ENCODE measurements at places on chromosomes 7 and 10.

DNA sequence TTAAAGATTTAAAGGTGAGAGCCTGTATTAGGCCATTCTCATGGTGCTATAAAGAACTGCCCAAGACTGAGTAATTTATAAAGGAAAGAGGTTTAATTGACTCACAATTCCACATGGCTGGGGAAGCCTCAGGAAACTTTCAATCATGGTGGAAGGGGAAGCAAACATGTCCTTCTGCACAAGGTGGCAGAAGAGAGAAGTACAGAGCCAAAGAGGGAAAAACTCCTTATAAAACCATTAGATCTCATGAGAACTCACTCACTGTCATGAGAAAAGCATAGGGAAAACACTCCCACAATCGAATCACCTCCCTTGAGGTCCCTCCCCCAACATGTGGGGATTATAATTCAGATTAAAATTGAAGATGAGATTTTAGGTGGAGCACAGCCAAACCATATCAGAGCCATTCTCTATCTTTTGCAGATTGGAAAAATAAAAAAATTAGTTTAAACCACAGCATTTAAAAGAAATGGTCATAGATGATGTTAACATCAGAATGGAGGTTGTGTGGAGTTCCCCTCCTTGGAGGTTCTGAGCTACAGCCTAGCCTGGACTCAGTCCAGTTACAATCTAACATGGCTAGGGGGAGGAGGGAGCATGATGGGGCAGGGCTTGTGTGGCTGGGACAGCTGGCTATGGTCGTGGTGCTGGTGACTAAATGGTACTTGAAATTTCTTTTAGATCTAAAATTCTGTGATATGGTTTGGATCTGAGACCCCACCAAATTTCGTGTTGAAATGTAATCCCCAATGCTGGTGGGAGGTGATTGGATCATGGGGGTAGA is 33.1 kb downstream of the GSTO2 start:
- DNase-seq, result no peak

GRCh38 chr10:48947690-48948469 is 8.2 kb upstream of the LRRC18 start:
- no peak for DNase-seq

DNA sequence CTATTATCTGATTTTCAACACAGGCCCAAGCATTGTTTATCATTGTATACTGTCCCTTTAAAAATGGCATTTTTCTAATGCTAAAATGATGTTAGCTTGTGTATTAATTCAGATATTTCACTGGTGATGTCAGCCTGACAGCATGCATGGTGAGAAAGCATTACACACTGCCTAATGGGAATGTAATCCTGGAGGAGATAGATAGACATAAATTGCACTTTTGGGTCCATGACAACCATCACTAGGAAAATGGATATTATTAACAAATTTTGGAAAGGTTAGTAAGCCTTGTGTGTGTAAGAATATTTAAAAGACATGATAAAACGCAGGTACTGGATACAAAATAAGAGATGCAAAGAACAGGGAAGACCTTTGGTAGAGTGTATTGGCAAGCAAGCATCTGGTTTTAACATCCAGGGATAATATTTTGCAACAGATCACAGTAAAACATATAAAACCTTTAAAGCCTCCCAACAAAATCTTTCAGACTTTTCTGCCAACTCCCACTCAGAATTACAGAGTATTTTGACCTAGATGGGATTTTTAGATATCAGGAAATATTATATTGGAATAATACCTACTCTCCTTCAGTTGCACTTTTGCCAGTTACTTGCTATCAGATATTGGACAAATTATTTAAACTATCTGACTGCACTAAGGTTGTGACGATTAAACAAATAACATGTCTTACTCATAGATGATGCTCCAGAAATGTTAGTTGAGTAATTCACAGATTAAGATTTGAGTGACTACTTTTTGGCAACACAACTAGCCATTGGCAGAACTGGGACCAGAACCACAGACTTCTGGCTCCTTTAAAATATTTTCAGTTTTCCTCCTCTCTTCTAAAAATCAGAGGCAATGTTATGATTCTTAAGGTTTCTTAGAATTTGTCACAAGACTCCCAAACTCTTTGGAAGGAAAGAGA is 291.6 kb upstream of the SEMA3C start:
- no peak for DNase-seq

GRCh38 chr7:19811386-19811785 is 38.0 kb upstream of the TMEM196 start:
- no peak for DNase-seq

GRCh38 chr10:82887488-82887887 is 1012.5 kb downstream of the NRG3 start:
- DNase-seq, result peak; percentile 2

DNA sequence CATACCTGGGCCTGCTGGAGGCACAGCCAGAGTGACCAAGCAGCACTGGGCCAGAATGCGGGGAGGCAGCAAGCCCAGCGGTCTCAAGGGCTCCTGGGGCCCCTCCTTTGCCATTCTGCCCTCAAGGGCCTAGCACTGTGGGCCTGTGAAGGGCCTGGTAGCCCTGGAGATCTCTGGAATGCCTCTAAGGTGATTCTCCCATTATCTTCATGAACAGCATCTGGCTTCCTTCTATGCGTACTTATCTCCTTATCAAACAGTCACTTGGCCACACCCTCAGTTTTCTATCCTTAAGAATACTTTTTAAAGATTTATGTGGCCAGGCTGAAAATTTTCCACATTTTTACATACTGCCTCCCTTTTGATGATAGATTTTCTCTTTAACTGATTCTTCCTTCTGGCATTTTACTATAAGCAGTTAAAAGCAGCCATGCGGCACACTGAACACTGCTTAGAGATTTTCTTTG is 67.5 kb upstream of the CCNY start:
- no peak for DNase-seq

- DNase-seq, result no peak
Measured at GRCh38 chr10:124289851-124290795, 128.6 kb downstream of the OAT start.

DNA sequence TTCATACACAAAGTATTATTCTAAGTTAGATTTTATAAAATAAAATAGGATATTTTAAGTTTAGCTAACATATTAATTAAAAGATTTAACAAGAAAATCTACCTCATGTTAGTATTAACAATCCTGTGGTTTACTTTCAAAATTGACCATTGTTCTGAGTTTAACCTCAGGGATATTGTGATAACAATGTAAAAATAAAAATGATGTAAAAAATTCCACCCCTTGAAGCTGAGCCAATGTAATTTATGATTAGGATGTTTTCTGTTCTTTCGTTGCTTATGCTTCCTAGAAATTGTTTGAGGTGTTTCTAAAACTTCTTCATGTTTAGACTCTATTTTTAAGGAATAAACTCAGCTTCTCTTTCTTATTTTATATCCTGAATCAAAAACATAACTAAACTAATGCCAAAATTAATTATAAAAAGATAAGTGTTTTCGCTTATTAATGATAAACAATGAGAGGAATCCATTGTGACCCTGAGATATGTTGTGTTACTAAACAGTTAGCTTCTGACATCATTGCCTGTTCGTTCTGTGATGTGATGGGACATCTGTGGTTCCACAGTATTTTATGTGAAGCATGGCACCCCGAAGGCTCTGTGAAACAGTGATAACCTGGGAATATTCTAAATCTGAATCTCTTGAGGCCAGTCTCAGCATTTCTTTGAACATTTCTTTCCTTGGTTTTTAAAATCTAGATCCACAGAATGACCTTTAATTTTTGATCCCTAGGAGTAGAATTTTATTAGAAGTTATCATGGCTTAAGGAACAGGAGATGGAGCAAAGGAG is 340.8 kb downstream of the ARL4A start:
- no peak for DNase-seq

- no peak for DNase-seq
Measured at GRCh38 chr7:102252366-102252982, 34.2 kb upstream of the SH2B2 start.

- DNase-seq, result no peak
Measured at GRCh38 chr10:123241391-123242141, 87.4 kb downstream of the BUB3 start.

GRCh38 chr10:24449321-24449740 is 240.4 kb downstream of the KIAA1217 start:
- DNase-seq, result no peak

DNA sequence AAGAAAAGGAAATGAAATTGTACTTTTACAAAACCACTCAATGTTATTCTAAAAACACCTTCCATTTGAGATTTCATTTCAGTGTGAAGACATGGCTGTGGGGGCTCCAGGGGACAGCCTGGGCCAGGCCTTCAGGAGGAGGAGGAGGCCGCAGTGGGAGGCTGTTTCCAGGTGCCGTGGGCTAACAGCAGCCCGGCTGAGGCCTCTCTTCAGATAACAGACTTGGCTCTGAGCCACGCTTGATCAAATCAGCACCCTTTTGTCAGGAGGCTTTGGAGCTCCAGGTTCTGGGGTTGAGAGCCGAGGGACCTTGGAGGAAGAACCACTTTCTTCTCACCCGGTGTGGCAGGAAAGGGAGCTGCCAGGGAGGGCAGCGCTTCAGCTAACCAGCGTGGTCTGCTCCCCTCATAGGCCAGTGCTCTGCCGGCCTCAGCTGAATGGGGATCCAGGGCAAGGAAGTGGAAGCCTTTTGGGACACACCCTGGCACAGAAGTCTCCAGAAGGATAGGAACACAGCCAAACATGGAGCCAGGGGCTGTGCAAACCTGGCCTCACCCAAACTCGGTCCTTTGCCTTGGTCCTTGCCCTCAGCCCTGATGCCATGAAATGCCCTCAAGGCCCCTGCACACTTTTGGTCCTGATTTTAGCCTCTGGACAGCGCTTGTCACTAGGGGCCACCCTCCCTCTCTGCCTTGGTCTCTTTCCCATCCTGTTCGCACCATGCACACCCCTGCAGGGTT is 23.5 kb upstream of the CHST15 start:
- DNase-seq, result no peak

- no peak for DNase-seq
Measured at GRCh38 chr7:105352018-105352612, 36.6 kb downstream of the SRPK2 start.
